COR-L47 (cell line): ENCODE measurements at places on chromosomes 7 and 10.

GRCh38 chr10:104903433-104903832 is 262.3 kb downstream of the SORCS3 start:
- no peak for DNase-seq

- DNase-seq: no peak
Observed at GRCh38 chr10:98170249-98171117, 36.0 kb downstream of the R3HCC1L start.

DNA sequence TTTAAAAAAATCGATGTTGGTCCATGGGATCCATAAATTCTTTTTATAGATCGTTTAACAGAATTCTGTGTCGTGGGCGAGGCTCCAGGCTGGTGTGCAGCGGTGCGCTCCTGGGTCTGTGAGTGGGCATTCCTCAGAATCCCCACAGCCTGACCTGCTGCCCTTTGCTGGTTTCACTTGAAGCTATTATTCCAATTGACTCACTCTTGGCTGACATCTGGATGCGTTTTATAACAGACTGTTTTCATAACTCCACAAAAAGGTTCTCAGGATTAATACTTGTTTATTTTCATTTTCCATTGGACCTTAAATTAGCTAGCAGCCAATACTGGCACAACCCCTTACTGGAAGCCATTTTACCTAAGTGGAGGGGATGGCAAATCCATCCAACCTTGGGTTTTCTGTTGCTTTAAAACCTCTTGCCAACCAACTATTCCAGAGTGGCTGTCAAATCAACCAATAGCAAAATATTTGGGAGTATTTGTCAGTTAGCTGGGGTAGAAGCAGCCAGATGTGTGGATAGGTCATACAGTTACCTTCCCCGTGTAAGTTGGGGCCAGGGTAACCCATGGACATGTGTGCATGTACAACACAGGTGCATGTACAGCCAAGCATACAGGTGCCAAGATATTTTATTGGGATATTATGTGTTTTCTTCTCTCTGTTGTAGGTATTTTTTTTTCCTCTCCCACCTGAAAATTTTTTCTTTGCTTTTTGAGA is 160.7 kb upstream of the ZNF32 start:
- DNase-seq: no peak

GRCh38 chr7:108340856-108341411 is 115.3 kb downstream of the NRCAM start:
- DNase-seq: no peak

GRCh38 chr10:52474265-52474664 is 160.2 kb downstream of the DKK1 start:
- no peak for DNase-seq

- DNase-seq: no peak
Observed at GRCh38 chr7:29478687-29479240, 84.9 kb upstream of the PRR15 start.

- DNase-seq: no peak
Observed at GRCh38 chr10:49361178-49361554, 34.7 kb downstream of the DRGX start.

GRCh38 chr10:6553937-6554336 is 26.1 kb downstream of the PRKCQ start:
- DNase-seq: no peak

DNA sequence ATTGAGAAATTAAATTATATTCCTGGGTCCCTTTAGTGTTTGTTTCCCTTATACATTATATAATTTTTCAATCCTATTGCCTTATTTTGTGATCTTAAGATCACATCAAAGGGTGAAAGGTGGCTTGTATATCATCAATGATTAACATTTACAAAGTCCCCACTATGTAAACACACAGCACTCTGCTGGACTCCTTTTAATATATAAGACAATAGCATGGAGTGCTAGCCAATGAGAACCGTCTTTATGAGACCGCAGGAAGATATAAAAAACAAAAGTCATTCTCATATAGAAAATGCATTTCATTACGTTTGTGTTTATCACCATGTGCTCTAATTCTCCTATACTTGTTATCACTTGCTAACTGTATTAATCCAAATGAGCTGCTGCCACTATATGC is 108.5 kb downstream of the HOXA1 start:
- DNase-seq: no peak

- no peak for DNase-seq
Observed at GRCh38 chr7:74289659-74290552, 699 bp downstream of the CLIP2 start.

- DNase-seq: no peak
Observed at GRCh38 chr10:6624392-6624791, 44.3 kb upstream of the PRKCQ start.

GRCh38 chr10:131818510-131819234 is 82.1 kb upstream of the PPP2R2D start:
- no peak for DNase-seq

DNA sequence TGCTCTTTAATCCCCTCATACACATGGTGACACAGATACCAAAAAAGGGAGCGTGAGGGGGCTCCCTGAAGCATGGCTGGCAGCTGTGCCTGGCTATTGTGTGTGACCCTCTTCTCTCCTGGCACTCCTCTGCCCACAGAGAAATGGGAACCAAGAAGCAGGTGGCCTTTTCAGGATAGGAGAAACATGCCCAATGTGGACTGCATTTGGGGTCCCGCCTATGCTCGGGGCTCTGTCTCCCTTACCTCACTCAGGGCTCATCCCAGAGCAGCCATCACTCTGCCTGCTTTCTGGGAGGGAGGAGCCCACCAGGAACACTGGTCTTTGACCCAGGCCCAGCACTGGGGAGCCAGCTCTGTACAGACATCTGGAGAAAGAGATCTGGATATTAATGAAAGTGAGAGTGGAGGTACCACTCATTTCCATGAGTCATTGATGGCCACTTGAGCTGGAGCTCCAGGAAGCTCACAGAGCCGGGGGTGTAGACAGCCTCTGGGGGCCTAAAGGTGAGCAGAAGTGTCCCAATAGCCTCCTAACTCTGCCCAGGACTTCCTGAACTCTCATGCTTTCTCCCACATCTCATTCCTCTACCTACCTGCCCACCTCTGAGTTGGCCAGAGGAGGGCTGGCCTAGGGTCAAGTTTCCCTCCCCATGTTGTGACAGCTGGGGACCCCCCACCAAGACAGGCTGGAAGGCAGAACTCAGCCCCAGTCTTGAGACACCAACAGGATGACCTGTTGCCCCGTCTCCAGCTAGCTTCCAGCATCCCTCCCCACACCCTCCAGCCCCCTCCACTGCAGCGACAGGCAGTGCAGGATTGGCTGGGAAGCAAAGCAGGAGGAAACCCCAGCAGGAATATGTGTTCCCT is 42.6 kb downstream of the DRGX start:
- no peak for DNase-seq

GRCh38 chr10:131093795-131094366 is 217.6 kb downstream of the TCERG1L start:
- no peak for DNase-seq

DNA sequence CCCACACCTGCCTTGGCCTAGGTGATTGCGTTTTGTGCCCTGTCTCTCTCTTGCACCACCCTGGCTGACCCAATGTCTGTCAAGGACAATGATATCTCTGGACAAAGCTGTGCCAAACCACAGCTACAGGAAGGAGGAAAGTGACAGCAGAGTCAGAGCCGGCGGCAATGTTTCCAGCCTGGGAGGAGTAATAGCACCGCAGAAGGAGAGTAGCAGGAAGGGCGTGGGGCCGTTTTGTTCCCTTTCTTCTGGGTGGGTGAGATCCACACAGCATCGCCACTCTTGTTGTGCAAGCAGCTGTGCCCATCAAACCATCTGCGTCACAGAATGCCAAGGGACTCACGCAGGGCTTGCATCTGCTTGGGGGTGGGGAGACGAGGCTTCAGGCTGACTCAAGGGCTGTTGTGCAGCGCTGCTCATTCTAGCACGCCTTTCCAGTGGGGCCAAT is 341.6 kb upstream of the AUTS2 start:
- DNase-seq: no peak
